Stimulated activated effector memory CD8-positive, alpha-beta T cell treated with anti-CD3 and anti-CD28 coated beads, Interleukin-12 subunit alpha, Interleukin-12 subunit beta, amount 100 ng/mL, for 72 hours (primary cell): ENCODE measurements at places on chromosomes 6 and 20.

- no peak for DNase-seq
These were observed 195.2 kb upstream of the CDH4 start for GRCh38 chr20:61056627-61057442.

- DNase-seq, result no peak
These were observed 19.4 kb downstream of the RAMACL start for GRCh38 chr6:166567107-166567506.

- no peak for DNase-seq
These were observed 718.7 kb upstream of the ADGRB3 start for GRCh38 chr6:67916399-67916798.

GRCh38 chr6:14763616-14764015 is 482.3 kb upstream of the JARID2 start:
- no peak for DNase-seq

GRCh38 chr6:170087941-170088581 is 202.8 kb downstream of the DLL1 start:
- DNase-seq, result peak; percentile 77

- DNase-seq, result no peak
These were observed 117.1 kb upstream of the NRN1 start for GRCh38 chr6:6123803-6124202.

DNA sequence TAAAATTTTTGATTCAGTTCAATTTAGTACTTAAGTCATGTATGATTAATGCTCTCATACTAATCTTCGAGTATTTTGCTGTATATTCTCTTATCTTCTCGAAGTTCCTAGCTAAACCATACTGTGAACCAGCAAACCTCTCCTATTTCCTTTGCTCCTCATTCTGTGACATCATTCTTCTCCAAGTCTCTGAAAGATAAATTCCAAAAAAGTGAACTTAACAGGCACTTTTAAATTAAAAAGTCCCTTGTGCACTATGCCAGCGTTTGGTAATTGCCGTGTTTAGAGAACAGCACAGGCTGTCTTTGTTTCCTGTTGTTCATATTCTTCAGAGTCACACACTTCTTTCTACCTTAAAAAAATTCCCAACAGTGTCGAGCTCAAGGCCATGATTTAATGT is 188.4 kb upstream of the PHACTR1 start:
- no peak for DNase-seq

DNA sequence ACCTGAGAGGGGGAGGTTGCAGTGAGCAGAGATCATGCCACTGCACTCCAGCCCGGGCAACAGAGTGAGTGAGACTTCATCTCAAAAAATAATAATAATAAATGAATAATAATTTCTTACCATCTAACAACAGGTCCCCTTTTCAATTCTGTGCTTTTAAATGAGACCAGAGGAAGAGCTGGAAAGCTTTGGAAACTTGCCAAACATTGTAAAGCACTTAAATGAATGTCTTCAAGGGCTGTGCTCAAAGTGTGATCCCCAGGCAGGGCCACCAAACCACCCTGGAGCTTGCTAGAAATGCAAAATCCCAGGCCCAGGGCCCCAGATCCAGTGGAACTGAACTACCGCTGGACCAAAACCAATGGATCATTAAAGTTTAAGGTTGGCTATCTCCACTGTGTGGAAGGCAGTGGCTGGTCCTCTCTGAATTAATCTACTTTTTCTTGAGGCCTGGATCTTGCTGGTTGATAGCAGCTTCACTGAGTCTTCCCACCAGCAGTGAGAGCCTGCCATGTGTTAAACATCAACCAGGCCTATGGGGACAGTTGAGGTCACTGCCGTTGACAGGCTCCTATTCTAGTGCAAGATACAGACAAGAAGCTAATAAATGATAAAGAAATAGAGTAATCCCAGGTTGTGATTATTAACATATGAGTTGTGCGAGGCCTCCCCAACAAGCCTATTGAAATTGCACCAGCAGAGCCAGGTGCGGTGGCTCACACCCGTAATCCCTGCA is 23.7 kb upstream of the TFAP2C start:
- no peak for DNase-seq

DNA sequence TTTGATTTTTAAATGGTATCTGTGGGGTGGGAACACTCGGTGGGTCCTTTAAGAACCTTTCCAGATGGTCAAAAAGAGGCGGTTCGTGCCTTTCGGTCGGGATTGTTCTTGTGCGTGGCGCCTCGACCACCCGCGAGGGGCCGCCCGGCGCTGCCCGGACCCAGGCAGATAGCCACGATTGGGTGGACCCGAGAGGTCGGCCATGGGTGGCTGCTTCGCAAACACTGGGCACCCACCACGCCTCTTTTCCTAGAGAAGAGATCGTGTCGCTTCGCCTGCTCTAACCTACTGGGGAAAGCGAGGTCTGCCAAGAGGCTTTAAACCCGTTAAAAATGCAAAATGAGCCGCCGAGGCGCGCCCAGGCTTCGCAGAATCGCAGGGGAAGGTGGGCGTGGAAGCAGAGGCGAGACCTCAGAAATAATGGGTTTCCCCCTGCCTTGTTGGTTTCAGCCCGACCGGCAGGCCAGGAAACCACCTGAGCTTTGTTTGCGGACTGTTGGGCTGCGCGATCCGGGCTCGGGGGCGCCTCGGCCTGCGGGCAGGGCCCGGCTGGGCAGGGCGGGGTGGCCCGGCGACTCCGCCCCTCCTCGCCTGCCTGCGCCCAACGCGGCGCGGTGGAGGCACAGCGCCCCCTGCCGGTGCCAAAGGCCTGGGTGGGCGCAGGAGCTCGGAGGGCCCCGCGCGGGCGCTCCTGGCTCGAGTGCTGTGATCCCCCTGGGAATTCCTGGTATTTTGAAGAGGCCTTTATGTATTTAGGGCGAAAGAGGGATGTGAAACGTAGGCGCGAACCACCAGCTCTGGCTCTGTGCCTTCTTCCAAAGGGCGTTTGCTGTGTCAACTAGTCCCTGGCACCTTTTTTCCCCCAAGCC is 1.6 kb downstream of the MARCKS start:
- peak; percentile 88 for DNase-seq

DNA sequence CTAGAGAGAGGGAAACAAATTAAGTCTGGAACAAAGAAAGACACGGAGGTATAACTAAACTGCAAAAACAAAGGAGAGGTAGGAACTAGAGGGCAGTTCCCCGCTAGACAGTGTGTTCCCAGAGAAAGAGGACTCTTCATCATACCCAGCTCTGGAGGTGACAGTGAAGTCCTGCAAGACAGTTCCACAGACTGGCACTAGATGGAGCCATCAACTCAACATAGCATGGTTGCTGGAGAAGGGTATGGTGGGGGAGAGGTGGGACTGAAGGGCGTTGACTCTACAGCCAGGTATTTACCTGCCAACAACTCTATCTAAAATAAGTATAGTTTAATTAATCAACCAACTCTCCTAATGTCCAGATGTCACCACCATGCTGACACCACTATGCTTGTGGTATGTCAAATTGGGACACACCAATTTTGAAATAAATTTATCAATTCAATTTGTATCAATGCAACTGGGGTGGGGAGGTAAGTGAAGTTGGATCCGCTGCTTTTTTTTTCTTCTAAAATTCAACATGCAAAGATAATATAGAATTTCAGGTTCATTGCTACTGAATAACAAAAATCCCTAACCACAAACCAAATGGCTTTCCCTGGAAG is 9.7 kb downstream of the BACH2 start:
- peak; percentile 51 for DNase-seq

- DNase-seq, result no peak
These were observed 839 bp upstream of the HRH3 start for GRCh38 chr20:62220666-62221568.

DNA sequence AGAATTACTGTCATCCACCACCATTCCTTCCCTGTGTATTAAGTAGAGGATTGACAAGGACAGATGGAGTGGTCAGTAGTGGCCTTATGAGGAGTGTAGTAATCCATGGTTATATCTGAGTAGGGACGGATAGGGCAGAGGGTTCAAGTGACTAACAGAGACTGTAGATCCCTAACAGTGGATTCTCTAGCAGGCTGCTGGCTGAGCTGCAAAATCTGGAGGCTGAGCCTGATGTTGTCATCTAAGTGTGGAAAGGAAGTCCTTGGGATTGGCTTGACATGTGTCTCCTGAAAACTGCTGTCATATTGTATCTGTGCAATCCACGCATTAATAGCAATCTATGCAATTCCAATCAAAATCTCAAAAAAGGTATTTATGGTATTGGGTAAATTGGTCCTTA is 94.2 kb downstream of the WASF1 start:
- no peak for DNase-seq

- DNase-seq, result peak; percentile 78
These were observed 77.7 kb upstream of the OLIG3 start for GRCh38 chr6:137571854-137572253.

GRCh38 chr6:30554962-30555815 is 1.1 kb downstream of the GNL1 start:
- peak; percentile 14 for DNase-seq

DNA sequence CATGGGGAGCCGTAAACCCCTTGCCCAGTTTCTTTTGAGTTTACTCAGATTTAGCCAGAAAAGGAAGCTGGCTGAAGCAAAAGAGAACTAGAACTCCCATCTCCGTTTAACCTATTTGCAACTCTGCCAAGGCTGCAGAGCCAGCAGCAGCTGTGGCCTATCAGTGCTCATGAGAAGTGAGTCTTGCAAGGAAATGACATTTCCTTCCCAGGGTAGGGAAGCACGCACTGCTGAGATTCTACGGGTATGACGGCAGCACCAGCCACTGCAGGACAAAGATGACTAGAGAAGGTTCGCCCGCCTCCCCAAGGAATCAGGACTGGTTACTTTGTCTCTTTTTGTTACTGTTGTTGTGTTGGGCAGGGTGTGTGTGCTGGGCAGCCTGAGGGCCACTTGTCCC is 47.6 kb downstream of the PPP1R3G start:
- DNase-seq, result no peak

DNA sequence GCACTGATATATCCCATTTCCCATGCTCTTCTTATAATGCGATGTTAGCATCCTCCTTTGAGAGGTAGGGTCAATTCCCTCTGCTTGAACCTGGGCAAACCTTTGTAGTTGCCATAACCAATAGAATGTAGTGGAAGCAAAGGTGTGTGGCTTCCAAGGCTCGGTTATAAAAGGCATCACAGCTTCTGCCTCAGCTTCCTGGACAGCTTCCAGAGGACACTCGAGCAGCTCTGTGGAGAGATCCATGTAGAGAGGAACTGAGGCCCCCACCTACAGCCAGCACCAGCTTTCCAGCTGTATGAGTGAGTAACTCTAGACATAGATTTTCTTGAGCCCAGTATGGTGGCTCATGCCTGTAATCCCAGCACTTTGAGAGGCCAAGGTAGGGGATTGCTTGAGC is 36.7 kb downstream of the FGD2 start:
- DNase-seq, result no peak

DNA sequence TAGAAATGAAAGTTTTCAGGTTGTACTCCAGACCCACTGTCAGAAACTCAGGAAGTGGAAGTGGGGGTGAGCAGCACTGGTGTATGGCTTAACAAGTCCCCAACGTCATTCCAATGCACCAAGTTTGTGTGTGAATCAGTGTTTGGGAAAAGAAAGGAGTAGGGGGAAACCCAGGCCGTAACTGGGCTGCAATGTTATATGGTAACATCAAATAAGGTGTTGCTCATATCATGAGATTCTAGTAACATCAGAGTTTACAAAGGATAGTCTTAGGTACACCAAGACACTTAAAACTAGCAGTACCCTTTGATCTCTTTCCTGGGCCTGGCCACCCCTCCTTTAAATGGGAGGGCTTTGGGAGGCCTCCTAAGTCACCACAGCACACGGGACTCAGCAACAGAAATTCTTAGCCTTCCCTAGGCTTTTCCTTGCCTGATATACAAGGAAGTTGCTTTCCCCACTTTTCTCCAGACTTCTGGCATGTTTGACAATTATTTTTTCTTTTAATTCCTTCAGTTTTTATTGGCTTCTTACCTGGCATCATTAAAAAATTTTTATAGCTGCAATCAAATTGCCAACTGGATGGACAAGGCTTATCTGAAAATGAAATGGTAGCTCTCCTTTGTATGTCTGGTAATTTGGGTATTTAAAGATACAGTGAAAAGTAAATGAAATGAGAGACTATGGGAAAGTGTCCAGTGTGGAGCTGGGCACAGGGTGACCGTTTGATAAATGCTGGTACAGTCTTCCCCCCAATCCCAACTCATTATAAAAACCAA is 15.1 kb downstream of the E2F3 start:
- DNase-seq, result no peak

DNA sequence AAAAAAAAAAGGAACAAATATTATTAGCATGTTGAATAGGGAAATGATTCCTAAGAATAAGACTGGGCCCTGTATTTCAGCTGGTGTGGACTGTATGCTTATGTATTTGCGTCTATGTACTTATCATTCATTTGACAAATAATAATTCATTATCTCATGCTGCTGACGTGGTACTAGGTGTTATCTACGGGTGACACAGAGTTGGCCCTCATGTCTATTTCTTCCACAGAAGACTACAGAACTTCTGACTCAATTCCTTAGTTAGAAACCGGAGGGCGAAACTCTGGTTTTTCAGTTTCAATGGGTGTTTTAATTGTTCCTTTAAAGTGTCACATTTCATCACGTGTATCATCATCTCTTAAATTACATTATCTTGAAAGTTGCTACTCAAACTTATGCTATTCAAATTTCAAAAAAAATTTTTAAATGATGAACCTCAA is 305.9 kb downstream of the CLIC5 start:
- peak; percentile 76 for DNase-seq

DNA sequence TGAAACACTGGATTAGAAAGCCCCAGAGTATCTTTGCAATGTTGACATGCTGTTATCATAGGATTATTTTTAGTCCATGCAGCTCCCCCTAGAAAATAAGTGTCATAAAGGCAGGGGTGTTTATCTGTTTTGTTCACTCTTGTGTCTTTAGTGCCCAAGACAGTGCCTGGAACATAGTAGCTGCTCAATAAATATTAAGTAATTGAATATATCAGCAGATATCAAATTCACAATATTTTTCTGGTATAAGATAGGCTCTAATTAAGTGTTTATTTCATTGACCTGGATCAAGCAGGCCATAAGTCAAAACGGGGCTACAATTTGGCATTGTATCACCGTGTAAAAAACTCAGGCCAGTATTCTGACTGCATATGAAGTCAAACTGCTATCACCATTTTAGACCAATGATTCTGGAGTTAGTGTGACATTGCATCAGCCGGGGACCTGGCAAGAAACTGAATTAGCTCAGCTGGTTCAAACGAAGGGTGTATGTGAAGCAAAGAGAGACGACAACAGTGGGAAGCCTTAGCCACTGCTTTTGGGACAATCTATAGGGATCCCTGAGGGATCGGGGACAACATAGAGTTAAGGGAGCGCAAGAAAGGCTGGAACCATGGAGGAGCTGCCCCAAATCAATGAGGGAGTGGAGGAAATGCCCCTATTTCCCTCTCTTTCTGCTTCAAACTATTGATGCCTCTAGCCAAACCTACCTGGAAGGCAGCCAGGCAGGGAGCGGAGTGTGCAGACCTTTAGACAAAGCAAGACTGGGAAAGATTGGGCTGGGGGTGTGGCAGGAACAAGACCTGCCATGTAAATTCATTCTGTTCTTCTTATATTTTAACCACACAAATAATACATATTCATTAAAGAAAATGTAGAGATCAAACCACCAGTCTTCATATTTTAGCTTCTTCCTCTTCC is 112.2 kb downstream of the PLEKHG1 start:
- DNase-seq, result no peak

- DNase-seq, result no peak
These were observed 19.9 kb upstream of the MYT1 start for GRCh38 chr20:64144144-64144912.
